ENCODE measurements at places on chromosomes 4 and X.

- no peak for DNase-seq
These were observed 34.3 kb downstream of the ZNF330 start for GRCh38 chr4:141255016-141255415.

DNA sequence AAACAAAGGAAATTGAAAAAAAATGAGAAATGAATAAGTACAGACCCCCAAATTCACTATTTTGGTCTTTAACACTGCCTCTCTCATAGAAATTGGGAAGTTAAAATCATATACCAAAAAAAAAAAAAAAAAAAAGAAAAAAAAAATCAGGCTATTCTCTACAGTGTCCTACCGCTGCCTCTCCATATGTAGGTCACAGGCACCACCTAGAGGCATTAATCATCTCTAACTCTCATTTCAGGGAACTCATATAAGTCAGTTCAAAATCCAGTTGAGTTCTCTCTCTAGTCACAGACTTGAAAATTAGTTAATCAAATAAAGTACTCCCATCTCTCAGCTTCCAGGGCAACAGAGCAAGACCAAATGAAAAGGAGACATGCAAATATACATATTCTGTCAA, 47.9 kb downstream of the COX18 start:
- no peak for DNase-seq

DNA sequence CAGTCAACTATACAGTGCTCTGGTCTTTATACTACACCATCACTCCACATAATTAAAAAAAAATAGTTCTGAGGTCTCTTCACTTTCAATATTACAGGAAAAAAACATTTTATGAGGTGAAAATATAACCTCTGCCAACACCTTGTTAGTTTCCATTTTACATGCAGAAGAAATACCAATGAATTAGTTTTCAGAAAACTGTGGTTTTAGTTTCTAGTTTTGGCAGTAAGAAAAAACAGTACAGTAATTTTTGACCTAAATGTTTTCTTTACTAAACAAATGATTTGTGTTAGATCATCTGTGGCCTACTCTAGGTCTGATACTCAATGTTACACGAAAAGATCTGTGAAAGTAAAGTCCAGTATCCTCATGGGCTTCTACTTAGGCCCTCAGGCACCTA, 10.0 kb downstream of the SULT1E1 start:
- DNase-seq: no peak

- no peak for DNase-seq
These were observed at the start of gene KCNIP4 for GRCh38 chr4:21948347-21949072. KCNIP4 (minus strand) TSS chr4:21948772.

DNA sequence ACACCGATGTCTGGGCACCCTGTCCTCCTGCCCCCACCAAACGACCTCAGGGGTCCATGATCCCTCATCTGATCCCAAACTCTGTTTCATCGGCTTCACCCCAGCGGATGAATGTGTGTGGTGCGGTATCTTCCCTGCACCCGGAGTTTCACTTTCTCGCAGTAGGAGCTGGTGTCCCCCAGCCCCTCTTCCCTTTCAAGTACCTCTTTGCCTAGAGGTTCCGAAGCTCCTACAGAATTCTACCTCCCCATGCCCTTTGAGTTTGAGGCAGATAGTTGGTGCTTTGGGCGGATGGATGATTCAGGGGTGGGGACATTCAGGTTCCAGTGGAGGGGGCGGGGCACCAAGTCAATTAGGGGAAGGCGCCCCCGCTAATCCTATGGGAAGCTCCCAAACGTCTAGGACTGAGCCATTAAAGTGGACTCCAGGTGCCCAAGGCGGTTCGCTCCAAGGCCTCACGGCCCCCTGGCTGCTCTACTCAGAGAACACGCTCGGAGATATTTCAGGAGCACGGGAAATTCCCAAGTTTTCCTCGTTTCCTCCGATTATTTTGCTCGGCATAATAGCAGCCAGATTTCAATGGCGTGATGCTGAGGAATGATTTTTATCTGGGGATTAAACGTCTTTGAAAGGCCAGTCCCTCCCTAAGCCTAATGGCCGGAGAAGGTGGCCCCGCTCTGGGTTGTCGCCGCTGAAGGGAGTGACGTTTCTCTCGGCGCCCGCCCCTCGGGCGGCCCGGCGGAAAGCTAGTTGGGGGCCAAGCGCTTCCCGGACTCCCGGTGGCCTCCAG, 1.3 kb downstream of the MSX1 start:
- no peak for DNase-seq

DNA sequence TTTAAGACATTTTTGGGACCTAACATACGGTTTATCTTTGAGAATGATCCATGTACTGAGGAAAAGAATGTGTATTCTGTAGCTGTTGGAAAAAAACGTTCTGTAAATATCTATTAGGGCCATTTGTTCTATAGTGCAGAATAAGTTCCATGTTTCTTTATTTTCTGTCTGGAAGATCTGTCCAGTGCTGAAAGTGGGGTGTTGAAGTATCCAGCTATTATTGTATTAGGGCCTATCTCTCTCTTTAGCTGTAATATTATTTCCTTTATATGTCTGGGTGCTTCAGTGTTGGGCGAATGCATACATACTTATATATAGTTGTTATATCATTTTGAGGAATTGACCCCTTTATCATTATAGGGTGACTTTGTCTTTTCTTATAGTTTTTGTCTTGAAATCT, 24.7 kb downstream of the MAGEC1 start:
- no peak for DNase-seq

GRCh38 chr4:1939664-1940509, 68.7 kb downstream of the NSD2 start:
- DNase-seq: no peak

GRCh38 chr4:3352941-3353594, 60.2 kb downstream of the RGS12 start:
- DNase-seq: no peak

GRCh38 chr4:14596028-14596427, 406.3 kb upstream of the CPEB2 start:
- DNase-seq: no peak

GRCh38 chr4:113502476-113502875, 259.1 kb downstream of the CAMK2D start:
- DNase-seq: no peak

- DNase-seq: no peak
These were observed 19.9 kb downstream of the TSC22D3 start for GRCh38 chrX:107755721-107756120.

- no peak for DNase-seq
These were observed 17.1 kb upstream of the HERC3 start for GRCh38 chr4:88575186-88575585.

GRCh38 chr4:158197194-158197776, 13.0 kb upstream of the TMEM144 start:
- DNase-seq: no peak

- peak; percentile 1 for DNase-seq
These were observed 37.7 kb upstream of the SLC16A2 start for GRCh38 chrX:74383611-74384010.

DNA sequence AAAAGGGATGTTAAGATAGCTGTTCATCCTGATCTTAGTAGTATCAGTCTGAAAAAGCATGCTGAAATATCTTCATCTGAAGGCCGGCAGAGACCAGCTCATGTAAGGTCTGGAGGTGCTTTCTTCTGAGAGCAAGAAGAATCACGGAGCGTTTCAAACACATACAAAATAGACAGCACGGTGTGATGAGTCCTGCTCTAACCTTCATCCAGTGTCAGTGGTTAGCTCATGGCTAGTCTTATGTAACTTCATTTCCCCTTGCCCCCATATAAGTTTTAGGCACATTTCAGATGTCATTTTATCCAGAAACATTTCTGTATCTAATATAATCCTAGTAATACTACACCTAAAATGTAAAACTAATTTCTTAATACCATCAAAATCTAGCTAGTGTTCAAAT, 27.8 kb downstream of the ADD1 start:
- no peak for DNase-seq

- DNase-seq: no peak
These were observed 266.4 kb downstream of the PRR32 start for GRCh38 chrX:127085939-127086338.

GRCh38 chrX:16870862-16871815, 977 bp upstream of the RBBP7 start:
- DNase-seq: no peak

DNA sequence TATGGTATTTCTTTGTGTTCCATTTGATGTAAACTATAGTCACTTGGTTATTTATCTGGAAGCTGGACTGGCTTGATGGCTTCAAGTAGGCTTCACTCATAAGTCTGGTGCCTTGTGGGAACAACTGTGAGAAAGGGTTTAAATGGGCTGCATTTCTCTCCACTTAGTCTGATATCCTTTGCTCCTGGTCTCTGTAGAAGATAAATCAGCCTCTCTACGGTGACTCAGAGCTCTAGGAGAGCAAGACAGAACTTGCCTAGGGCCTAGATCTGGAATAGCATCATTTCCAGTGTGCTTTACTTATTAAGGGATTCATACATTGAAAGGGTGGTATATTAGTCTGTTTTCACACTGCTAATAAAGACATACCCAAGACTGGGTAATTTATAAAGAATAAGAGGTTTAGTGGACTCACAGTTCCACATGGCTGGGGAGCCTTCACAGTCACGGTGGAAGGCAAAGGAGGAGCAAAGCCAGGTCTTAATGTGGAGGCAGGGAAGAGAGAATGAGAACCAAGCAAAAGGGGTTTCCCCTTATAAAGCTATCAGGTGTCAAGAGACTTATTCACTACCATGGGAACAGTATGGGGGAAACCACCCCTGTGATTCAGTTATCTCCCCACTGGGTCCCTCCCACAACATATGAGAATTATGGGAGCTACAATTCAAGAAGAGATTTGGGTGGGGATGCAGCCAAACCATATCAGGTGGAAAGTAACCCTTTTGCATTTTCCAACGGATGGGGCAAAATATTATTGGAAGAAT, 1746.4 kb upstream of the PCDH7 start:
- DNase-seq: no peak

- no peak for DNase-seq
These were observed 98.1 kb downstream of the ADGRL3 start for GRCh38 chr4:61298178-61298740.

DNA sequence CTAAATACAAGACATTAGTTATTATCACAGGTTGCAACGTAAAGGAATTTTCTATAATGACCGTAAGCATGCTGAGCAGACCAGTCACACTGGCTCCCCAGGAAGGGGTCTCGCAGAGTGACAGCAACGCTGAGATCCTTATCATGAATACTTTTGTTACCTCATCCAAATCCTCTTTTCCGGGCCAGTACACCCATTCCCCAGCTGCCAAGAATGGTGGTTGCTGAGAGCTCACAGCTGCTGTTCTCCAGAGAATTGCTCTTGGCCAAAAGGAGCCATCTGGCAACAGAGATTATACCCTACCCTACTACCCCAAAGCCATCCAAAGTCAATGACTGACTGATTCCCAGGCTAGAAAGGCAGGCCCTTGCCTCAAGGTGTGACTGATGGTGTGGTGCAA, 91.6 kb downstream of the FUNDC1 start:
- DNase-seq: no peak

DNA sequence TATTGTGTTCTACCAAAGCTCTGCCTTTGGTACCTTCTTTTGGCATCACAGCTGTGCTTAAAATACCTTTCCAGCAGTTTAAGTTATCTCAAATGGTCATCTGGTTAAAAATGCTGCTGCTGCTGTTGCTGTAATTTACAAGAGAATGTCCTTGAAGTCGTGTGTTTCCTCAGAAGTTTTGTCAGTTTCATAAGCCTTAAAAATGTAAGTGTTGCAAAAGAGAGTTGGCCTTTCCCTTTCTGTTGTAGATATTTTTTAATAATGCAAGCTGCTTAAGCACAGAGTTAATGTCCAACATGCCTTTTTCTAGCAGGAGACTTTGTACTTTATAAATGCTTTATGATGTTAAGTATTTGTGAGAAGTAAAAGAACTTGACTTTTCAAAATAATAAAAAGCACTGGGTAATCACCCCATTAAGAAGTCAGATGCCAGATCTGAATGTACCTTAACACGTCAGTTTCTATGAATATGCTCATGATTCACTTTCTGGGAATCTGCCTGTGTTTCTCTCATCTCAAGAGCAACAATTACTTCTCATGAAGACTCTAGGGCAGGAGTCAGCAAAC, 35.3 kb upstream of the TENM3 start:
- DNase-seq: no peak

DNA sequence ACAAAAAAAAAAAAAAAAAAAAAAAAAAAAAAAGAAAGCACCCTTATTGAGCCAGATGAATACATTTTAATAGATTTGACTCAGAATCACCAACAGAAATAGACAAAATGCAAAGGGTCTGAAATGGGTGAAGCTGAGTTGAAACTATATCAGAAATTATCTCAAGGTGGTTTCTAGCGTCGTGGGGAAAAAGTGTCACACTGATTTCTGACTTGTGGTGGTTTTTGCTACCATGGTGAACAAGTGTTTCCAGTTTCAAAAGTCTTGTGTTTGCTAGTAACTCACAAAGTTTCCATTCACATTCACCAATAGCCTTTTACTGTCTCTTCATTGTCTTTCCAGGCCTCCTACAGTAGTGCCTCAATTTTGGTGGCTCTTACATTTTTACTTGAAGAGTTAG, 135.5 kb downstream of the ARHGAP24 start:
- DNase-seq: no peak

DNA sequence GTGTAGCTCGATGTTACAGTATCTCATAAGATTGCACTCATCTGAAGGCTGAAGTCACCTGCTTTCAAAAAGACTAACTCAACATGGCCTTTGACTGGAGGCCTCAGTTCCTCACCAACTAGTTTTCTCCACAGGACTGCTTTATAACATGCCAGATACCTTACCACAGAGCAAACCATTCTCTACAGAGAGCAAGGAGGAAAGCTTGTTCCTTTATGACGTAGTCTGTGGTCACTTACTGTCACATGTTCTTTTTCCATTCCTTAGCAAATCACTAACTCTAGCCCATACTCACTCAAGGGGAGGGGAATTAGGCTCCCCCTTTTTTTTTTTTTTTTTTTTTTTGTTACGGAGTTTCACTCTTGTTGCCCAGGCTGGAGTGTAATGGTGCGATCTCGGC, 3.2 kb downstream of the THAP9 start:
- no peak for DNase-seq

- no peak for DNase-seq
These were observed 78.8 kb upstream of the GPR174 start for GRCh38 chrX:79065696-79066095.

GRCh38 chrX:29862126-29862677, 353.2 kb upstream of the MAGEB2 start:
- no peak for DNase-seq

GRCh38 chr4:23366557-23366906, 523.3 kb downstream of the PPARGC1A start:
- no peak for DNase-seq

GRCh38 chr4:54643958-54644751, 13.6 kb upstream of the KIT start:
- no peak for DNase-seq

All from NCI-H748 treated with DMSO at 0.1 percent for 48 hours (cell line).